Activated CD4-positive, alpha-beta T cell treated with anti-CD3 and anti-CD28 coated beads, Interleukin-2, amount 10 ng/mL, durations not matched to agents 24 days and 14 days (primary cell): ENCODE measurements at places on chromosomes 6 and 20. TPM values are rescaled to one million over a fixed set of nuclear protein-coding genes. Genes with fewer than 3 reads are reported as not detected.

DNA sequence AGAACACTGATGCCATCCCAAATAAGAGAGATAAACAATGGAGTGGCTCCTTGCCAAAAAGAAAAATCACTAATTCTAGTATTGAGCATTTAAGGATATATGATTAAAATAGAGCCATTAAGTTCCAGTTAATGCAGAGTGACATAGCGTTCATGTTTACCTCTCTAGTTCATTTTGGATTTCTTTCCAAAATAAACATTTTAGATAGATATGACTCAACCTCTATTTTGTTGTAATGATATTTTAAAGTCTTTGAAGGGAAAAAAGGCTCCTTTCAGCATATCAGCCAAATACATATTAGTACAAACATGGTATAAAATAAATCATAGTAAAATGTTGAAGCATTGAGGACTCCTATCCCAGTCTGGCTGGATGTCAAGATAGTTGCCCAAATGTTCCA is 33.4 kb downstream of the RWDD2A start:
- H3K36me3 ChIP-seq: no peaks in the 10 kb centered on the region
- no peak for DNase-seq
- no peak overlapping the region for H3K27ac ChIP-seq
- H3K4me1 ChIP-seq: no peaks in the 10 kb centered on the region
- peaks cover 5% of the 10 kb centered on the region for H3K27me3 ChIP-seq

- peaks cover 13% of the 10 kb centered on the region for H3K36me3 ChIP-seq
- peaks cover 14% of the 10 kb centered on the region for H3K4me1 ChIP-seq
- no peaks in the 10 kb centered on the region for H3K27me3 ChIP-seq
Measured at GRCh38 chr6:151442371-151442770, 9.6 kb downstream of the RMND1 start.

DNA sequence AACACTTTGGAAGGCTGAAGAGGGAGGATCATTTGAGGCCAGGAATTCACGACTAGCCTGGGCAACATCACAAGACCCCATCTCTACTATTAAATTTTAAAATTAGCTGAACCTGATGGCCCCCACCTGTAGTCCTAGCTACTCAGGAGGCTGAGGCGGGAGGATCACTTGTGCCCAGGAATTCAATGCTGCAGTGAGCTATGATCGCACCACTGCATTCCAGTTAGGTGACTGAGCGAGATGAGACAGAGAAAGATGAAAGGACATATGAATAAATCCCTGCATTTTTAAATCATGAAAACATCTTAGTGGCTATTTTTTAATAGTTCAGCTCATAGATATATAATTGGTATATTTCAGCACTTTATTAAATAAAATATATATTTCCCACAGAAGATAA is 93.8 kb downstream of the GPR63 start:
- no peak for DNase-seq
- H3K27ac ChIP-seq: no peak overlapping the region
- H3K36me3 ChIP-seq: no peaks in the 10 kb centered on the region
- H3K4me1 ChIP-seq: no peaks in the 10 kb centered on the region
- no peak overlapping the region for H3K4me3 ChIP-seq
- H3K27me3 ChIP-seq: no peaks in the 10 kb centered on the region

- H3K27me3 ChIP-seq: peaks cover 18% of the 10 kb centered on the region
- H3K27ac ChIP-seq: no peak overlapping the region
- no peak for DNase-seq
- peaks cover 12% of the 10 kb centered on the region for H3K4me1 ChIP-seq
Measured at GRCh38 chr20:24771542-24772061, 177.5 kb upstream of the CST7 start.

- DNase-seq: no peak
- H3K27me3 ChIP-seq: no peaks in the 10 kb centered on the region
- peaks cover 12% of the 10 kb centered on the region for H3K36me3 ChIP-seq
- no peak overlapping the region for H3K27ac ChIP-seq
- peaks cover 12% of the 10 kb centered on the region for H3K4me1 ChIP-seq
Measured at GRCh38 chr6:45599053-45599452, 221.3 kb upstream of the SUPT3H start.

DNA sequence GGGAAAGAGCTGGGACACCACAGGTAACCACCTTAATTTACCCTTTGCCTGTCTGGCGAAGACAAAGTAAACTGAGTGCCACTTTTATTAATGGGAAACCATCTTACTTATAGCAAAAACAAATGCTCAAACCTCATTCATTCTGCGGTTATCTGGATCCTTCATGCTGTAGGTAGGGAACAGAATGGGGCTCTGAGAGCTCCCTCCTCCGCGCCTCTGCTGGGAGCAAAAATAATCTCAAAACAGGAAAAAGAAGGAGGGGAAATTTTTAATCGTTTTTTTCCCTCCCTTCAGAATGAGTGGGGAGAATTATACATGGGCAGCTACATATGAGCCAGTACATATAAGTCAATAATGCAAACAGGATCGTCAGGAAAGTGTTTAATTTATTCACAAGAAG is 177.3 kb downstream of the GMPR start:
- peak overlapping the region; percentile 20 for H3K27ac ChIP-seq
- no peak for DNase-seq
- peaks cover 43% of the 10 kb centered on the region for H3K4me1 ChIP-seq
- H3K4me3 ChIP-seq: peak overlapping the region; percentile 16

DNA sequence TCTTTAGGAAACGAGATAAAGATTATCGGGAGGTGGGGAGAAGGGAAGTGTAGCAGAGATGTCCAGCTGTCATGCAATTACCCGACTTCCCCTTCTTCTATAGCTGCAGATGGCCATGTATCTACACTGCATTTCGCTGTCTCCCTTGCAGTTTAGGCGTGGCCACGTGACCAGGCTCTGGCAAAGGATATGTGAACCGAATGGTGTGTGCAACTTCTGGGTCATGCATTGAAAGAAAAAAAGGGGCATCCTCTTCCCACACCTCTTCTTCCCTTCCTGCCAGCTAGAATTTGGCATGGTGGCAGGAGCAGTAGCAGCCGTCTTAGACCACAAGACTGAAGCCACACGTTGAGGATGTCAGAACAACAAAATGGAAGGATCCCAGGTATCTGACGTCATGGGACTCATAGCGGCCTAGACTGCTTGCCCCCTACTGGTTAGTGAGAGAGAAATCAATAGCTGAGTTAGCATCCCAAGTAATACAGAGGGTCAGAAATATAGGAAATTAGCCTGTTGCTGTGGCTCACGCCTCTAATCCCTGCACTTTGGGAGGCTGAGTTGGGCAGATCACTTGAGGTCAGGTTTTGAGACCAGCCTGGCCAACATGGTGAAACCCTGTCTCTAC is 32.8 kb downstream of the TCF15 start:
- H3K27ac ChIP-seq: no peak overlapping the region
- H3K27me3 ChIP-seq: peaks cover 22% of the 10 kb centered on the region
- no peak overlapping the region for H3K4me3 ChIP-seq
- H3K4me1 ChIP-seq: no peaks in the 10 kb centered on the region

GRCh38 chr20:19259141-19259591 is 46.7 kb downstream of the SLC24A3 start:
- H3K4me1 ChIP-seq: no peaks in the 10 kb centered on the region
- DNase-seq: no peak
- H3K4me3 ChIP-seq: no peak overlapping the region

GRCh38 chr6:33589392-33589730 is 9.3 kb upstream of the BAK1 start:
- no peak for DNase-seq
- H3K4me1 ChIP-seq: peaks cover 36% of the 10 kb centered on the region
- no peaks in the 10 kb centered on the region for H3K36me3 ChIP-seq
- no peak overlapping the region for H3K27ac ChIP-seq
- H3K27me3 ChIP-seq: no peaks in the 10 kb centered on the region

DNA sequence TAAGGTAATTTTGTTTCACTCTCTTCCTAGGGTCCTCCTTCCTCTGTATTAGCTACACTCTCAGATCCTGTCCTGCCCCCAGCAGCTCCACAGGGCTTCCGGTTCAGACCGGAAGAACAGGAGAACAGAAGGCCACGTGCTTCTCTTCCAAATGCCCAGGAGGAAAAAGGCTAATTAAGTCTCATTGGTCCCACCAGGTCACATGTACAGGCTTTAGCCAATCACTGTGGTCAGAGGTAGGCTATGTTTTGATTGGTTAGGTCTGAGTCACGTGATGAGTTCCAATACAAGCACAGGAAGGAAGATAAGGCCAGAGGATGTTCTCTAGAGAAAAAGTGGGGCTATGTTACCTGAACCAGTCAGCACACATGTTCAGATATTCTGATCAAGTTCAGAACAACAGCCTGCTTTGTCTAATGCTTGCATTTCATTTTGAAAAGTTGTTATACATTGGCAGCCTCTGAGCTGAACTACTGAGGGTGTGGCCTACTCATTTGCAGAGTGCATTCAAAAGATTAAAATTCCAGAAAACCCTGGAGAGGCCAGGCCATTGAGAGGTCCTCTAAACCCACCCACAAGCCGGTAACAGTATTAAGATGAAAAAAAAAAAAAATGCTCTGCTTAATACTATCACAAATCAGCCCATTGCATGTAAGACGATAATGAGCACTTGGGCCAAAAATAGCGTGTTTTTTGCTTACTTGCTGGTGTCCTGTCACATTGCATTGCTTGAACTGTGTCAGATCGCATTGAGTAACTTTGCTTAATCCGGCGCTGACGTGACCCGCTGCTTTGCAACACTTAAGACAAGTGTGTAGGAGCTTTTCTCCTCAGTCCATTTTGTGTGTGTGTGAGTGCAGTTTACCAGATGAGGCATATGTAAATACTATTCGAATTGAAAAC is 170.3 kb downstream of the TSHZ2 start:
- peak overlapping the region; percentile 69 for H3K27ac ChIP-seq
- DNase-seq: no peak
- peaks cover 42% of the 10 kb centered on the region for H3K4me1 ChIP-seq

DNA sequence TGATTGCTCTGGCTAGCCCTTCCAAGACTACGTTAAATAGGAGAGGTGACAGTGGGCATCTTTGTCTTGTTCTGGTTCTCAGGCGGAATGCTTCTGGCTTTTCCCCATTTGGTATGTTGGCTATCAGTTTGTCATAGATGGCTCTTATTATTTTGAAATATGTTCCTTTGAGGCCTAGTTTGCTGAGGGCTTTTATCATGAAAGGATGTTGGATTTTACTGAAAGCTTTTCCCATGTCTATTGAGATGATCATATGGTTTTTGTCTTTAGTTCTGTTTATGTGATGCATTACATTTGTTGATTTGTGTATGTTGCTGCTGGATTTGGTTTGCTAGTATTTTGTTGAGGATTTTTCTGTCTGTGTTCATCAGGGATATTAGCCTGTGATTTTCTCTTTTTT is 9.9 kb upstream of the RNASET2 start:
- H3K4me1 ChIP-seq: peaks cover 17% of the 10 kb centered on the region
- H3K4me3 ChIP-seq: no peak overlapping the region
- H3K27me3 ChIP-seq: no peaks in the 10 kb centered on the region
- peaks cover 40% of the 10 kb centered on the region for H3K36me3 ChIP-seq
- DNase-seq: no peak
- H3K27ac ChIP-seq: no peak overlapping the region

- peaks cover 3% of the 10 kb centered on the region for H3K4me1 ChIP-seq
- H3K27me3 ChIP-seq: no peaks in the 10 kb centered on the region
- H3K36me3 ChIP-seq: no peaks in the 10 kb centered on the region
Measured at GRCh38 chr6:5133943-5134342, 48.8 kb downstream of the PPP1R3G start.

- no peaks in the 10 kb centered on the region for H3K27me3 ChIP-seq
- no peak for DNase-seq
- peaks cover 32% of the 10 kb centered on the region for H3K36me3 ChIP-seq
- H3K4me1 ChIP-seq: peaks cover 60% of the 10 kb centered on the region
- peak overlapping the region; percentile 86 for H3K27ac ChIP-seq
- H3K4me3 ChIP-seq: peak overlapping the region; percentile 86
Measured at GRCh38 chr6:25165177-25165576, 114.0 kb upstream of the CARMIL1 start.

- H3K4me3 ChIP-seq: peak overlapping the region; percentile 46
- peaks cover 2% of the 10 kb centered on the region for H3K36me3 ChIP-seq
- H3K27ac ChIP-seq: peak overlapping the region; percentile 94
- peaks cover 25% of the 10 kb centered on the region for H3K27me3 ChIP-seq
- H3K4me1 ChIP-seq: peaks cover 25% of the 10 kb centered on the region
- DNase-seq: no peak
Measured at GRCh38 chr6:3208098-3208774, 19.2 kb downstream of the TUBB2B start.

DNA sequence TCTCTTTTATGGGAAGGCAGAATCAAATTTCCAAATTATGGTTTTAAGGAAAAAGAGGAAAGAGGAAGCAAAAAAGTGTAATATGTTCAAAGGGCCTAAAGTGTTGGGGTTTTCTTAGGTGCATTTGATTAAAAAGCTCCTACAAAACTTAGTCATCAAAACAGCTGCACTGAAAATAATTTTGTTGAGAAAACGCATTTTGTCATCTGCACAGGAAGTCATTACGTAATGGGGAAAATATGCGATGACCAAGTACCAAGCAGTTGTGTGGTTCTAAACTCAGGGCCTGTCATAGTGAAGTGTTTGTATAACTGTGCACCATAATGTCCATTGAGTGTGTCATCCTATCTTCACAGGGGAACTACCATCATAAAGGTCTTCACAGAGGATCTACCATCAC is 15.6 kb downstream of the HAO1 start:
- H3K36me3 ChIP-seq: no peaks in the 10 kb centered on the region
- H3K27me3 ChIP-seq: no peaks in the 10 kb centered on the region
- DNase-seq: no peak
- H3K4me1 ChIP-seq: no peaks in the 10 kb centered on the region

DNA sequence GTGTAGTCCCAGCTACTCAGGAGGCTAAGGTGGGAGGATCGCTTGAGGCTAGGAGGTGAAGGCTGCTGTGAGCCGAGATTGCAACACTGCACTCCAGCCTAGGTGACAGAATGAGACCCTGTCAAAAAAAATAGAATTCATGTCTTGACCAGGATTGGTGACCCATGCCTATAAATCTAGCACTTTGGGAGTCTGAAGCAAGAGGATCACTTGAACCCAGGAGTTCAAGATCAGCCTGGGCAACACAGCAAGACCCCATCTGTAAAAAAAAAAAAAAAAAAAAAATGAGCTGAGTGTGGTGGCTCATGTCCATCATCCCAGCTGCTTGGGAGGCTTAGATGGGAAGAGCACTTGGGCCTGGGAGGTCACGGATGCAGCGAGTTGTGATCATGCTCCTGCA is 34.3 kb downstream of the GINM1 start:
- H3K36me3 ChIP-seq: peaks cover 46% of the 10 kb centered on the region
- no peak overlapping the region for H3K27ac ChIP-seq
- no peak for DNase-seq
- no peaks in the 10 kb centered on the region for H3K27me3 ChIP-seq

ALDH5A1 gene
- total RNA-seq: 11.7 TPM in 2 replicates

SLC17A3 gene
- total RNA-seq: 0.58 and 0.99 TPM in 2 replicates

KCNB1 gene
- 0.07 TPM in 2 replicates for total RNA-seq

BPIFB4 gene
- not detected in 2 replicates for total RNA-seq

LCA5 gene
- total RNA-seq: 0.05 and 0.07 TPM in 2 replicates
